ENCODE measurements at places on chromosomes 16 and 17. TPM values are rescaled to one million over a fixed set of nuclear protein-coding genes. Genes with fewer than 3 reads are reported as not detected.

DNA sequence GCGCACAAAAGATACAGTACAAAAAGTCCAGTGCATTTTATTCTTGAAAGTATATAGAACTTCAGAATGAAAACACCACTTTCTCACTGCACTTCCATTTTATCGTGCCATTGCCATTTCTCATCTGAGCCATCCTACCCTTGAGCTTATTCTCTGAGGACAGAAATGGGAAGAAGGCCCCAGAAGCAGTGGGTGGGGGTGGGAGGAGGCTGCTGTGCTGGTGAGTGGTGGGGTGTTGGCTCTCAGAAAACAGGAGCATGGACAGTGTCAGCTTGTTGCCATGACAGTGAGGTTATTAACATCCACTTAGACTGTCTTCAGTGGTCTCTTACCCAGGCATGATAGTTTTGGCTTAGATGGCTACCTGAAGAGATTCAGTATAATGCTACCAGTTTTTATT is 4.5 kb downstream of the ATMIN start:
- H3K36me3 ChIP-seq: peaks cover 7% of the 10 kb centered on the region
- no peak overlapping the region for H3K4me3 ChIP-seq
- H3K27me3 ChIP-seq: no peaks in the 10 kb centered on the region

DNA sequence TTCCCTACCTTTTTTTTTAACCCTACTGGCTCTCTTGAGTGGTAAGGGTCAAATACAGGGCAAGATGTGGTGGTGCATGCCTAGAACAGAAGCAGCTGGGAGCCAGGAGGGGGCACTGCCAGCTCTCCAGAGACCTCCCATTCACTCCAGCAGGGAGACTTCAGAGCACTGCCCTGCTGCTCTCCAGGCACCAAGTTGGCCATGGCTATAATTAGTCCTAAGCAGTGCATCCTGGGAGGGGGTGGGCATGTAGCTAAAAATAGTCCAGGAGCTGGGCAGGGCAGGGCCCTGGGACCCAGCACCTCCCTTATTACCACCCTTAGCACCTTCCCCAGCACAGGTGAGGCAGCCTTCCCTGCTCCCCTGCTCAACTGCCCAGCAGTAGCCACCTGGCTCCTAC is 3.5 kb downstream of the CORO6 start:
- H3K4me3 ChIP-seq: no peak overlapping the region
- H3K27me3 ChIP-seq: peaks cover 5% of the 10 kb centered on the region
- H3K27ac ChIP-seq: no peak overlapping the region
- peaks cover 63% of the 10 kb centered on the region for H3K4me1 ChIP-seq

GRCh38 chr17:42289611-42290181 is 1.4 kb downstream of the STAT5A start:
- H3K27ac ChIP-seq: peak overlapping the region; percentile 76
- H3K4me3 ChIP-seq: peak overlapping the region; percentile 91
- H3K4me1 ChIP-seq: peaks cover 85% of the 10 kb centered on the region
- H3K27me3 ChIP-seq: no peaks in the 10 kb centered on the region

DNA sequence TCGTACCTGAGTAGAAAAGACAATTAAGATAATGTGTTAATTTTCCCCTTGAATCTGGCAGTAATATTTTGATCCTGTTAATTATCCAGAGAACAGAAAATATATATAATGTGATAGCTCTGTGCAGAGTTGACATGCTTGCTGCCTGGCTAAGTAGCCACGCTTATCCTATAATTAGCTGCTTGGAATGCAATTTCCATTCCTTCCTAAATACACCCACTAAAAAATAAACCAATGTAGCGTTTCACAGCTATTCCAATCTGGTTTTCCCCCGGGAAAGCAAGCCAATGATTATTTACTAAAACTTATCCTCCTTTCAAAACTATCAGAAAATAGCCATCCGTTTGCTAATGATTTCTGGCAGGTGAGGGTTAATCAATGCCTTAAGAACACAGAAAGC is 134.5 kb upstream of the IRX5 start:
- no peaks in the 10 kb centered on the region for H3K27me3 ChIP-seq
- no peak for DNase-seq
- no peak overlapping the region for H3K27ac ChIP-seq
- no peaks in the 10 kb centered on the region for H3K4me1 ChIP-seq
- H3K4me3 ChIP-seq: no peak overlapping the region

- H3K4me3 ChIP-seq: no peak overlapping the region
- peaks cover 12% of the 10 kb centered on the region for H3K4me1 ChIP-seq
- no peak overlapping the region for H3K27ac ChIP-seq
- peaks cover 37% of the 10 kb centered on the region for H3K27me3 ChIP-seq
- no peaks in the 10 kb centered on the region for H3K36me3 ChIP-seq
- DNase-seq: no peak
Measured at GRCh38 chr16:30024451-30024850, 1.5 kb downstream of the C16orf92 start.

GRCh38 chr17:7081341-7082062 is 1.5 kb upstream of the CLEC10A start:
- H3K36me3 ChIP-seq: no peaks in the 10 kb centered on the region
- H3K27me3 ChIP-seq: peaks cover 14% of the 10 kb centered on the region
- no peak overlapping the region for H3K27ac ChIP-seq
- H3K4me1 ChIP-seq: peaks cover 21% of the 10 kb centered on the region

DNA sequence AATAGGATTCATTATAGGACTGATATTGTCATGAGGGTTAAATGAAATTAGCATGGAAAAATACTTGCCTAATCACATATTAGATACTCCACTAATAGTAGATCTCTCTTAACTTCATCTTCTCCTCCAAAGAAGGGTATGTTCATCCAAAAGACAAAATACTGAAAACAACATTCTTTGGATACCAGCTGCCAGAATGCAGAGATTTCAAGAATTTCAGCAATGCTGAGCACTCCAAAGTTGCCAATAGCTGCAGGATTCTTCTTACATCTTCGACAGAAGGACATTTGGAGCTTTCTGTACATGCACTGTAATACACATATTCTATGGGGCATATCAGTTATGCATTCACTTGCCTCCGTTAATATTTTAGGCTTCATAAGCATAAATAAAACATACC is 436.5 kb downstream of the HAPSTR1 start:
- H3K4me3 ChIP-seq: no peak overlapping the region
- no peak for DNase-seq
- no peaks in the 10 kb centered on the region for H3K36me3 ChIP-seq

SGCA gene
- total RNA-seq: 2.3 TPM

PRR29 gene
- total RNA-seq: 1.1 TPM

CENPN gene
- total RNA-seq: 64.1 TPM
